ENCODE measurements at places on chromosomes 5 and 9.

- no peak for DNase-seq
Measured at GRCh38 chr5:37090781-37091180, 158.4 kb downstream of the CPLANE1 start.

GRCh38 chr5:143334903-143335302 is 68.6 kb downstream of the NR3C1 start:
- DNase-seq, result no peak

DNA sequence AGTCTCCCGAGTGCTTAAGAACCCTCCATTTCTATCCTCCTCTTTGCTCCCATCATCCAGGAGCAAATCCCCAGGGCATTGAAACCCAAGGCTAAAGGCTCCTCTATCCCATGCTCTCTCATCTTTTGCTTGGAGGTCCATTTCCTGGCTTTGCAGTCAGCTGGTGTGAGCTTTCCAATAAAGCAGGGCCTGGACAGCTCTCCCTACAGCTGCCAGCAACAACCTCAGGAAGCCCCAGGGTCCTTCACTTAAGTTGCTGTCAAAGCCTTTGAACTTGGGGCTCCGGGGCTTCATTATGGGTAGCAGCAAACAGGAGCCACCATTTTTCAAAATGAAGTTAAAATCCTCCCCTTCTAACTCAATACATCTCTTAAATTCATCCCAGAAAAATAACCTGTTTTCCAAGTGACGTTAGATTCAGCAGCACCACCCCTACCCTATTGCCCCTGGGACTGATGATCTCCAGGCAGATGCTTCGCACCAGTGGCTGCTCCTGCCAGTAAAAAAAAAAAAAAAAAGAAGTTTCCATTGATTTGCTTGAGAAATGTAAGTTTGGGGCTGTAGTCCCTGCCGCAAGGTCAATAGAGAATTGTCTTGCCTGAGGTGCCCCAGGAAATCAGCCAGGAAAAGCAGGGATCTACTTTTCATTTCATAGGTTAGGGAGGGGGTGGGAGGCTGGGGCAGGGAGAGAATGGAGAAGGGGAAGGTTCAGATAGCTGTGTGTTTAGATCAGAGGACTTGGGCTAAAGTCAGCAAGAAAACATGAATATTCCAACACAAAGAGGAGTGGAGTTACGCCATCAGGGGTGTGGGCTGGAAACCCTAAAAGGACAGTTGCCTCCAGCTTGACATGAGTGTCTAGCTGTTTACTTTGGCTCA is 83.8 kb upstream of the IL6ST start:
- no peak for DNase-seq

GRCh38 chr9:83362341-83362995 is 175.7 kb downstream of the FRMD3 start:
- DNase-seq, result no peak

GRCh38 chr9:7777771-7778170 is 21.8 kb downstream of the DMAC1 start:
- no peak for DNase-seq

DNA sequence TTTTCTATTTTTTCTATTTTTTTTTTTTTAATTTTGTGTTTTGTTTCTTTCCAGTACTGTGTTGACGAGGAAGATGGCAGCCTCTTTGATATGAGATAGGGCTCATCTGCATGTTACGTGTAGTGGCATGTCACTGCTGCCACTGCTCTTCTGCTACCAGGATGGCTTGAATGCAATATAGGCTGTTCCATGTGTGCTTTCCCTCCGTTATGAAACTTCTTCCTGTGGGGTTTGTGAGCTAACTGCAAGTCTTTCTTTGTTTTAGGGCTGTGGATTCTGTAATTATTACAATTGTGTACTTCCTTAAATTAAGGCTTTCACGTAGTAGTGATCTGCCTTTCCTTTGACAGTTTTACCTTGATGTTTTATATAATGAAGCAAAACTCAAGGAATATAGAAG is 184.6 kb downstream of the KDM4C start:
- DNase-seq, result no peak

DNA sequence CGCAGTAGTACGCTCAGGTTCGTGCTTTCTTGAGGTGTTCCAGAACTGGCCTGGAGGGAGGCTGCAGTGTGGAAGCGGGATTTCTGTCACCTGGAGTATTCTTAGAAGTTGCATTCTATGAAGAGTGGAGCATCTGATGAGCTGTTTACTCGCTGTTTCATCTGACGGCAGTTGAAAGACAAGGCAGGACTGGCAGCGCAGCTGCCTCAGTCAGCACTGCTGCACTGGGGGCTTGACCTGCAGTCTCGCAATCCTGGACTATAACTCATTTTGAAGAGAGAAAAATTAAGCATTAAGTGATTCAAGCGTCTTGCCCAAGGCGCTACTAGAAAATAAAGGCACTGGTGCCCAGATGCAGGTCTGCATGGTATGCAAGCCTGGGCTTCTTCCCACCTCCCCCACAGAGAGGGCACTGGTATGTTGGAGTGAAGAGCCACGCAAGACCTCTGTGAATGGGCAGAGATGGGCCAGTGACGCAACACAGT is 10.6 kb downstream of the TENT4A start:
- no peak for DNase-seq
